ENCODE measurements at places on chromosomes 3 and 15. TPM values are rescaled to one million over a fixed set of nuclear protein-coding genes. Genes with fewer than 3 reads are reported as not detected.

ZMAT3 gene
- total RNA-seq = 14.9 TPM

SLC6A20 gene
- 11.8 TPM for total RNA-seq

ETV5 gene
- 4.0 TPM for total RNA-seq

SAXO2 gene
- total RNA-seq = 1.5 TPM

PGBD4 gene
- 1.3 TPM for total RNA-seq

TIMP4 gene
- 2.8 TPM for total RNA-seq

HCLS1 gene
- total RNA-seq = 9.2 TPM

SUCNR1 gene
- 0.15 TPM for total RNA-seq

ALPK3 gene
- 1.1 TPM for total RNA-seq

CHL1 gene
- total RNA-seq = 9.3 TPM

ITIH1 gene
- not detected for total RNA-seq

GOLGA8M gene
- not detected for total RNA-seq

GOLGA6B gene
- total RNA-seq = not detected

MYZAP gene
- 12.9 TPM for total RNA-seq

GATA2 gene
- total RNA-seq = 6.0 TPM

SERPINI2 gene
- not detected for total RNA-seq

GOLGA8T gene
- total RNA-seq = 0.22 TPM

ANKUB1 gene
- not detected for total RNA-seq

NOX5 gene
- total RNA-seq = 0.11 TPM

INKA1 gene
- 0.27 TPM for total RNA-seq

LRRC31 gene
- total RNA-seq = 62.9 TPM

ARGFX gene
- total RNA-seq = not detected

CDCP1 gene
- 89.3 TPM for total RNA-seq

CCDC191 gene
- total RNA-seq = 4.0 TPM

ERICH6 gene
- not detected for total RNA-seq

NEK10 gene
- total RNA-seq = 0.73 TPM

TERC gene
- total RNA-seq = not detected

TMEM158 gene
- 2.2 TPM for total RNA-seq

FBXO45 gene
- 9.2 TPM for total RNA-seq

TMEM207 gene
- not detected for total RNA-seq

CNTN3 gene
- 8.4 TPM for total RNA-seq

Measured in left colon (tissue), 2 donors.